RPMI7951 (cell line): ENCODE measurements at places on chromosomes 6 and 20.

- DNase-seq: no peak
These were observed 25.7 kb upstream of the KLHL31 start for GRCh38 chr6:53691252-53691651.

GRCh38 chr20:9441948-9442347, 72.4 kb upstream of the LAMP5 start:
- DNase-seq: no peak

DNA sequence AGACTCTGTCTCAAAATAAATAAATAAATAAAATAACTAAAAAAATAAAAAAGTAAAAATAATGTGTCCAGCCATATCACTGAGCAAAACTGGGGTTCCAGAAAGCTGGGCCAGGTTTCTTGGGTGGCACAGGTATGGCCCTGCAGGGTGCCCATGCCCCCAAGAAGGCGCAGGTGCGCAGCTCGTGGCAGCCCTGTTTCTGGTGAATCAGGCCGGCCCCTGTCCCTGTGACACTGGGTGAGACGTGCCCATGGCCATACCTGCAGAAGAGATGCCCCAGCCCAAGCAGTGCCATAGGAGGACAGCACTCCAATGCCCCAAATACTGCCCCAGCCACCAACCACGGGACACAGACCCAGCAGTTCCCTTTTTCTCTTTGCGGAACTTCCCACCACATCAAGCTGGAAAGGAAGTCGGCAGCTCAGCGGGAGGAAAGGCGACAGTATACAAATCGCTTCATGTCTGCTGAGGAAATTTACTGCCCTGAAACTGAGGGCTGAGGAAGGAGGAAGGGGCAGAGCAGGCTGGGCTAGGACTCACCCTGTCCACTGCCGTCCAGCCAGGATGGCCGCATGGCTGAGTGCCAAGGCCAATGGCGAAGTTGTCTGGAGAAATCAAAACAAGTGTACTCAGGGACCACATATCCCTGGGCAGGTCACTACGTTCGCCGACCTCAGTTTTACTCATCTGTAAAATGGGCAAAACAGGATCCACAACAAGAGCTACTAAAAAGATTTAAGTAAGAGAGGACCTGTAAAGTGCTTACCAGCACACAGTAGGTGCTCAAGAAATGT, 55.4 kb downstream of the PREX1 start:
- no peak for DNase-seq

DNA sequence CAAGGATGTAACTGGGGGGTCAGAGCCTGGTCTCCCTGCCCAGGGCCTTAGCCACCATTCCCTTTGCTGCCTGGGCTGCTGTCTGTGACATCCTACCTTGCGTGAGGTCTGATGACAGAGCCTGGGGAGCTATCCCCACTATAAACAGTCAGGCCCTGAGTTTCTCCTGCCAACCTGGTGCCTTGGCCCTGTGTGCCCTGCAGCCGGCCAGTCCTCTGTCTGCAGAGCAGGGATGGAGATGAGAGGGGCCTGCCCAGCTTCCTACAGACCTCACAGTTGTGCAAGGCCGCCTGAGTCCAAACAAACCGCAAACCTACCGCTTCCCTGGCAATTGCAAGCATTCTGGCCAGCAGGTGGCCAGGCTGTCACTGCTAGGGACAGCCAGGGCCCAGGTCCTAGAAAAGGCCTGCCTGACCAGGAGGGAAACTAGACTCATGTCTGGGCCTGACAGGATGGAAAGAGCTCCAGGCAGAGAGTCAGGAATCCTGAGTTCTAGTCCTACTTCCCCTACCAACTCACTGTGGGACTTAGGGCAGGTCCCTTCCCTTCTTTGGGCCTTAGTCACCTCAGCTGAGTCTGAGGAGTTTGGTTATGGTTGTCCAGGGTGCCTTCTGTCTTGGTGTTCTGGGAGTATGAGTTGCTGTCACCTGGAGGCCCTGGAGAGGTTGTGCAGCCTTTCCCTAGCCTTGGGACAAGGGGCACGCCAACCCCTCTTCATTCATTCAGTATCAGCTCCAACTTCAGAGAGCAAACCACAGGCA, 86.2 kb downstream of the VEGFA start:
- peak; percentile 72 for DNase-seq

- no peak for DNase-seq
These were observed 8.2 kb upstream of the ADAM33 start for GRCh38 chr20:3689978-3690377.

- DNase-seq: no peak
These were observed 6.7 kb upstream of the RBM38 start for GRCh38 chr20:57384486-57384885.

DNA sequence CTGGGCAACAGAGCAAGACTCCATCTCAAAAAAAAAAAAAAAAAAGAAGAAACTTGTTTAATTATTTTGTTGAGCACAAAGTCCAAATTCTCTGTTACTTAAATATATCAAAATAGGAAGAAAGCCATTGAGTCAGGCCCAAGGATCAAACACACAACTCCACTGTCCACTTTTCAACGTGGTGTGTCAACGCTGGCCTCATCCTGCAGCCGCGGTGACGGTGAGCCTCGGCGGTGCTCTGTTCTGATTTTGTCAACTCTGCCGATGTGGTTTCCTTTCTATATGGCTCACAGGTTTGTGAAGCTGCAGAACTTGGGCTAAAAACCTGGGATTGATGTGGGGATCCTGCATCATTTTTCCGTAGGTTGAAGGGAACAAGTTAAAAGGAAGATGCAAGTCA, 3.2 kb upstream of the SMOC2 start:
- DNase-seq: no peak

- DNase-seq: no peak
These were observed 296.7 kb downstream of the ZFAND3 start for GRCh38 chr6:38116248-38116647.
